ENCODE measurements at places on chromosomes 4 and X.

- no peak for DNase-seq
Observed at GRCh38 chr4:637536-638280, 12.3 kb downstream of the PDE6B start.

DNA sequence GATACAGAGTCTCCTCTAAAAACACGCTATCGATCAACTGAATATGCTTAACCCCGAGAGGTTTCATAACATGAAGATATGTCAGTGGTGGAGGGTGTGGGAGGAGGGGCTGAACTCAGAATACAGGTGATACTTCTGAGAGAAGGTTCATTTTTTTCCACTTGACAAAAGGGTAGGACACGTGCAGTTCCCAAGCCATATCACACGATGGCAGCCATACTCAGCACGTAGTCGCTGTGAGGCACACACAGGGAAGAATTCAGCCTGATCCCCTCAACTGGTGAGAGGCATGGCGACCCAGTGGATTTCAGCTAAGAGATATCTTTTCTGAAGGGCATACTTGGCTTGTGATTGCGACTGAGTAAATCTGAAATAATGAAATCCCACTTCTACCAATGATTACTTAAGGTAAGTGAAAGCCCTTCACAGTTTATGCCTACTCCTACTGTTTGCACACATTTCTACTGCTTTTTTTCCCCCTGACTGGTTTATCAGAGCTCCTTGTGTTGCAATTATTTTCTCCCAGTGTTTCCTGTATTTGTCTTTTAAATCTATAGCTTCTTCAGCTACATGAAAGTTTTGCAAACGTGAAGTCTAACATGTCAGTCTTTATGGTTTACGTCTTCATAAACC lies 133.1 kb downstream of the CORIN start:
- no peak for DNase-seq

GRCh38 chr4:142656178-142656577 lies 189.9 kb downstream of the INPP4B start:
- no peak for DNase-seq

- no peak for DNase-seq
Observed at GRCh38 chrX:47936940-47937317, 66.9 kb downstream of the ZNF182 start.
